ENCODE measurements at places on chromosomes 1 and 21.

DNA sequence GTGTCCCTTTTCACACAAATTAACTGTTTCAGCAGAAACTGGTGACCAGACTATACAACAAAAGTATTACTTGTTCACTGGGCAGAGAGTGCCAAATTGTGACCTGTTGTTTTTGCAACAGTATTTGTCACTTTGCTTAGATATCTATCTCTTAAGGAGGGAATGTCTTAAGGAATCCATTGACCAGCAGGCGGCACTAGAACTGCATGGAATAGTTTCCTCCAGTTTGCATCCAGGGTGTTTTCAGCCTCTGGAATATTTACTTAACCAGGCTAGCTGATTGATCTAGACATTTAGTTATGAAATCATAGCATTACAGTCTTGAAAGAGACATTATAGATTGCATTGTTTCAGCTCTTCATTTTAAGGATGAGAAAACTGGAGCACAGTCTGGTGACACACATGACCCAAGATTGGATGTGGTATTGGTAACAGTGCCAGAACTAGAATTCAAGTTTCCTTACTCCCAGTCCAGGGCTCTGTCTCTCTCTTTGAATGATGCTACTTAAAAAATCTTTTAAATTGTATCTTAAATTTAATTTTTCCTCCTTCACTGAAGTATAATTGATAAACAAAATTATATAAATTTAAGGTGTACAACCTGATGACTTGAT is 16.9 kb downstream of the RPTN start:
- peak; percentile 37 for DNase-seq

GRCh38 chr1:213996320-213997037 is 8.7 kb downstream of the PROX1 start:
- DNase-seq, result no peak

- no peak for DNase-seq
Measured at GRCh38 chr1:54610048-54610447, 13.3 kb downstream of the FAM151A start.

- no peak for DNase-seq
Measured at GRCh38 chr21:40819071-40819900, 27.7 kb downstream of the DSCAM start.
